CD4-positive, CD25-positive, alpha-beta regulatory T cell (primary cell): ENCODE measurements at places on chromosomes 1 and 21.

GRCh38 chr1:210143465-210144062 lies 89.0 kb upstream of the SERTAD4 start:
- no peak for DNase-seq

GRCh38 chr1:57003398-57004139 lies 37.8 kb upstream of the C8B start:
- DNase-seq, result no peak

- DNase-seq, result no peak
Measured at GRCh38 chr1:245412306-245412705, 257.5 kb downstream of the KIF26B start.

DNA sequence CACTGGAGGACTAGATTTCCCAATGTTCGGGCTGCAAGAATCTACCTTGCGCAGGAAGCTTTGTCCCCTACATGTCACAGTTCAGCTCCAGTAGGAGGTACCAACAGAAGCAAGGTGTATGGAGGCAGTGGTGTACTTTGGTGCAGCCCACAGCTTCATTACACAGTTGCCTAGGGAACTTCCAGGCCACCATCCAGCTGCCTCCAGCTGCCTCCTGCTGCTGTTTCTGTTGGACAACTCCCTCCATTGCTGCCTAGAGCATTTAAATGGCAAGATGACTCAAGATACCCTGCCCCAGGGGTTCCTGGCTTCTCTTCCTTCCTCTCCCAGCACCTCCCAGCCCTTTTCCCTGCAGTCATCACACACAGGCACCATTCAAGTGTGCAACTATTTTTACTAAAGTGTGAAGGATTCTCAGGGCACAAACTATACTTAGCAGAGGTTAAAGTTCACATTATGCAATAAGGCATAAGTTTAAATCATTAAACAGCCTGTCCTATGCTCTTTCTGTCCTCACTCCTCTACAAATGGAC lies 39.0 kb upstream of the ATP1A1 start:
- DNase-seq, result no peak

GRCh38 chr1:229599218-229599954 lies 26.5 kb downstream of the TAF5L start:
- DNase-seq, result no peak

GRCh38 chr1:216793303-216793702 lies 70.1 kb upstream of the ESRRG start:
- DNase-seq, result no peak

GRCh38 chr1:36093226-36093625 lies 4.5 kb downstream of the ADPRS start:
- DNase-seq, result no peak

- DNase-seq, result peak; percentile 67
Measured at GRCh38 chr1:155255243-155256007, at the start of gene ENTREP3. TSS of gene ENTREP3 (minus strand) at chr1:155255483. CDS start at chr1:155254877, 606 bp downstream.

DNA sequence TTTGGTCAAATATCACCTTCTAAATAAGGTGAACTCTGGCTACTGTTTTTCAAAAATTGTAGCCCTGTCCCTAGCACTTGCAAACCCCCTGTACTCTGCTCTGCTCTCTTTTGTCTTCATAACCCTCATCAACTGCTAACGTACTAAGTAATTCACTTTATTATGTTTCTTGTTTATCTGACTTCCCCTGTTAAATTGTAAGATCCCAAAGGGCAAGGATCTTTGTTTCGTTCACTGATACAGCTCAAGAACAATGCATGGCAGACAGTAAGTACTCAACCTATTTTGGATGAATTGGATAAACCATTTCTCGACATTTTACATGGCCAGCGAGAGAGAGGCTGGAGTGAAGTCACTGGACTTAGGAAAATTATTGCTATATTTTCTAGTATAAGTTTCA lies 46.9 kb downstream of the ATP5PF start:
- no peak for DNase-seq

DNA sequence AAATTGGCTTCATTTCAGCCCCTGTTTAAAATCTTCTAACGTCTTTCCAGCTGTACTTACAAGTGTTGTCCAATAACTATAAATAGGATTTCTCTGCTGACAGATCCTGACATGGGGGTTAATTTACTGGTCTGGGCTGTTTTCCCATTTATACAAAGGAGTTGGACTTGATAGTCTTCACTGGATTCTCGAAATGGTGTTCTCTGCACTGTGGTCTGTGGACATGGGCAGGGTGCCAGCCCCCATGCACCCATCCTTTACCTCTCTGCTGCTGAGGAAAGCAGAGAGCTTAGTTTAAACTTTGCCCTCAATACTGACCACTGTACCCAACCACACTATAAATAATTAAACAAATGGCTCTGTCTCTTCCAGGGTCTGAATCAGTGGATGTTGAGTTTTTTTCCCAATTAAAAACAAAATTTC lies 5.2 kb downstream of the DIO1 start:
- no peak for DNase-seq

DNA sequence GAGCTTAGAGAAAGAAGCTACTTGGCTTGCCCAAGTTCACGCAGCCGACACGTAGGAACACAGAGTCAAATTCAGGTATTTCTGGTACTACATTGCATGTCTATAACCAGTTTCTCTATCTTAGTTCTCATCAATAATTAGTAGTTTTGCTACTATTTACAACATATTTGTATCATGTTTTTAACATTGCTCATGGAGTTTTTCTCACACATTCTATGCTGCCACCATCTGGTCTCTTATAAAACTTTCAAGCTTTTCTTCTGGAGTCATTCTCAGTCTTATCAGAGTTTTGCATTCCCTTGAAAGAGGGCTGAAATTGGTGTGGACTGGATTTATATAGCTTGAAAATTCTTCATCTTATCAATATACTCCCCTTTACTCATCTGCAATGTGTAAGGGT lies 118.8 kb upstream of the PALMD start:
- no peak for DNase-seq

GRCh38 chr1:112368198-112368597 lies 27.8 kb upstream of the CTTNBP2NL start:
- DNase-seq, result no peak

DNA sequence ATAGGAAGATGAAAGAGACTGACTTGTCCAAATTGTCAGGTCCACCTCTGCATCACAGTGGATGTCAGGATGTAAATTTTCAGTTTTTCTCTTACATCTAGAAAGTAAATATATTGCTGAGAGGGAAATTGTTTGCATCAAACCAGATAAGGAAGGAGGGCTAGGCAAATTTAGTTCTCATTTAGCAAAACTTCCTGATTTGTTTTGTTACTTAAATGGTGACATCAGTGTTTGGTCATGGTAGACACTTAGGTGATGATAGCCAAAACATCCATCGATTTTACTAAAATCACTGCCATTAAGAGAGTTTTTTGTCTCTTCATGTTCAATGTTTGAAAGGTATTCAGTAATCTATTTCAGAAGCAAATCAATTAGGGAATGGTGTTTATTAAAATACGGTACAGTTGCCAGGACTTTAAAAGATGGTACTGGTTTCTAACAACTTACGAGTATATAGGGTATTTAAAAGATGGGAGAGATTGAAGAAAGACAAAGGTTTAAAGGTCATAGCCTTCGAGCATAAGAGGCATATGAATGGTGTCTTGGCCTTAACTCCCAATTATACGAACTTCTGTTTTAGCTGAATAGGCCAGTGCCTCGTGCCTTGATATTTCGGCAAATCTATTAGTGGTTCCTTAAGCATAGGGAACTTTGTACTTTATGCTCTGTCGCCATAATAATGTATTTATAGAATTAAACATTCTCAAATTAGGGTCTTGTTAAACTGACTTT lies 3.0 kb downstream of the IER5 start:
- DNase-seq, result no peak

DNA sequence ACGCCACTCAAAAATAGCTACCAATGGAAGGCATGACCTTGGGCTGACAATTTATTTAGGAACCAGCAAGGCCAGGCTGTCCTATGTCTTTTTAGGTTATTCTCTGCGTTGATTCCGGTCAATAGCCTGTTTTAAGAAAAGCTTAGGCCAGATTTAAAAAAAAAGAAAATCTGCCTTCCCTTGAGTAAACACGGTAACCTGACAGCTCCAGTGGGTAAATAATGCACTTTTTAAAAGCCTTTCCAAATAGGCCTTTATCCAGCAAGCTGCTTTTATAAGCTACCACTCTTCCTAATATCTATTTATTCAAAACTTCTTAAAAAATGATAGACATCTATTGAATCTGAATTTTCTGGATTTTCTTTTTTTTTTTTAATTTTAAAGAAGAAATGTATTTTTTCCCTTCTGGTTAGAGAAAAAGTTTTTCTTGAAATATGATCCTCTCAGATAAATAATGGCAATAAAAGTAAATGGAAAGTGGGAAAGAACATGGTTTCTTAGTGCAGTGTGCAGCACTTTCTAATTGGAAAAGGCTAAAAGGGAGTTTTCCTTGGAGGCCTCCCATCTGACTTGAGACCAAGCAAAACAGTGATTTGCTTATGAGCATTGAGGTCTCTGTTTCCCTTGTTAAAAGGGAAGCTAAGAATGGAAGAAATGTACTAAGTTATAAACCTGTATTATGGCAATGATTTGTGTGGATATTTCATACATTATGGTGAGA lies 281.0 kb upstream of the RUNX1 start:
- DNase-seq, result no peak

DNA sequence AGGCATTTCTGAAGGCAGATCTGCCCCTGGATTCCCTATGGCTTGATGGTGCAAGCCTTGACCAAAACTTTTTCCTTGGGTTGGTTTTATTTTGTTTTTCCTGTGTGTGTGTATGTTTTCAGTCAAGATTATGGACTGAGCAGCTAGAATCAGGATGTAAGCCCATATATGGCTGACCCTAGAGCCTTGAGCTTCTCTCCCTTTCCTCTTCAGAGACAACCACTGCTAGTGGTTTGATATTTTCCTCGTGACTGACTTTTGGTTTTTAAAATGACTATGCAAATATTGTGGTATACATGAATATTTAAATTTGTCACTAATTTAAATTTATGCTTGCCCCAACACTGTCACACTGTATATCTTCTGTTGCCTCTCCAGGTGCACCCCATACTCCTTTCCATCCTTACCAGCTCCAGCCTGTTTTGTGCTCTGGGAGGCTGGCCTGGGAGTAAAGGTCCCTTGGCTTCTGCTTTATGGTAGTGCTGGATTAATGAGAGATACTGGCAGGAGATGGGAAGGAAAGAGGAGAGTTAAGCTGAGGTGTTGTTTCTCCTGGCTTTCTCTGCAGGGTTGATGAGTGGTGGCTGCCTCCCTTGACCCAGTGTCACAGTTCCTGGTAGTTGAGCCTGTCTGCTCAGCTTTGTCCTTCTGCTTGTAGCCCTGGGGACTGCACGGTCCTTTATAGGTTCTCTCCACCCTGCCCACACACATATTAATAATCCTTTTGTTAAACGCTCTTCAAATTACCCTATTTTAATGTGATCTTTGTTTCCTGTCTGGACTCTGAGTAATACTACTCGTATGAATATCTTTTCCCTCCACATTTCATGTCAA lies 44.4 kb downstream of the RWDD3 start:
- peak; percentile 21 for DNase-seq

GRCh38 chr21:15793550-15794235 lies 63.9 kb downstream of the USP25 start:
- DNase-seq, result no peak

DNA sequence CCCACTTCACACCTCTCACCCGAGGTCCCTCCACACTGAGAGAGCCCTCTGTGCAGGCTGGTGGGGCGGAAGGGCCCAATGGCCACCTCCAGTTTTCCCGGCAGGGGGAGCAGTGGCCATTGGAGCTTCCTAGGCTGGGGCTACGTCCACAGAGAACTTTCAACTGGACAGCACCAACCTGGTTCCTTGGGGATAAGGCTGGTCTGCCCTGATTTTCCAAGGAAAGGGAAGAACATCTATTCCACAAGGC lies 20.3 kb upstream of the LAPTM5 start:
- no peak for DNase-seq

DNA sequence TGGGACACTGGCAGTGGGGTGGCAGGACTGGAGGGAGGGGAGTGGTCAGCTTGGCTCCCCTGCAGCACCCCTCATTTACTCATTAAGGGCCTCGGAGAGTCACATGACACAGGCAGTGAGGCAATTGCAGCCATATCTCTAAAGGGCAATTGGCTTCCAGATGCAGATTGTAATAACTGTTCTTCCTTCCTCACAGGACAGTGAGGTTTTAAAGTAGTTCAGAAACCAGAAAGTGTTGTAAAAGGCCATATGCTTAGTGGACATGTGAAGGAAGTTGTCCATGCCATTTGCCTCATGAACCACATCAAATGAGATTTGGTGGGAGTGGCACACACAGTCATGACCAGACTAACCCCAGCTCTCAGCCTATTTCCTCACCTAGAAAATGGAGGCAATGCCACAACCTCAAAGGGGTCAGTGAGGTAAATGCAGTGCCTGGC lies 11.1 kb downstream of the MTX1 start:
- DNase-seq, result no peak

- no peak for DNase-seq
Measured at GRCh38 chr1:53913352-53914033, 19.5 kb downstream of the DIO1 start.

DNA sequence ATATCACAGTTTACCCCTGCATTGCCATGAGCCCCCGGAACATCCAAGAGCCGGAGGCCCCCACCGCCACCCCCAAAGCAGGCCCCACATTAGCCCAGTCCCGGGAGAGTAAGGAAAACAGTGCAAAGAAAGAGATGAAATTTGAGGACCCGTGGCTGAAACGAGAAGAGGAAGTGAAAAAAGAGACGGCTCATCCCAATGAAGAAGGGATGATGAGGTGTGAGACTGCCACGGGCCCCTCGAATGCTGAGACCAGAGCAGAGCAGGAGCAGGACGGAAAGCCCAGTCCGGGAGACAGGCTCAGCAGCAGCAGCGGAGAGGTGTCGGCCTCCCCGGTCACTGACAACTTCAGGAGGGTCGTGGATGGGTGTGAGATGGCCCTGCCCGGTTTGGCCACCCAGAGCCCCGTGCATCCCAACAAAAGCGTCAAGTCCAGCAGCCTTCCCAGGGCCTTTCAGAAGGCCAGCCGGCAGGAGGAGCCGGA lies 532.4 kb downstream of the KIF26B start:
- DNase-seq, result no peak

- no peak for DNase-seq
Measured at GRCh38 chr1:177256153-177257075, 85.7 kb downstream of the BRINP2 start.

GRCh38 chr1:26239936-26240335 lies 5.9 kb downstream of the CEP85 start:
- DNase-seq, result no peak

DNA sequence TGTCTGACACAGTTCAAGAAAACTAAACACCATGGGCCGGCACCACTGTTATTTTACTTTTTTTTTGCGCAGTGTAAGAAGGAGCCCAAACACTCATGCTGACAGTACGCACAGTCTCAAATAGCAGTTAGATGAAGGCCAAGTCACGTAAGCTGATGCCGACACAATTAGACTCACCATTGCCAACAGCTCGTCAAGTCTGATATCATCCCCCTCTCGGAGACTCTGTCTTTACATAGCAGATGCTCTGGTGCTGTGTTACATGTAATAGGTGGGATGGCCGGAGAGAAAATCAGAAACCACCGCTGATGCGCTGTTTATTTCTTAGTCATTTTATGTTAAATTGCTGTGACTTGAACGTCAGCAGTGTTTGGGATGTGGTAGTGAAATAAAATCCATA lies 49.3 kb downstream of the TGFB2 start:
- DNase-seq, result no peak
